Spleen (tissue), 13 donors: ENCODE measurements at places on chromosomes 11 and 22. TPM values are rescaled to one million over a fixed set of nuclear protein-coding genes. Genes with fewer than 3 reads are reported as not detected.

- no peak for DNase-seq
These were observed 50.7 kb downstream of the MYEOV start for GRCh38 chr11:69344570-69345145.

GRCh38 chr22:43455846-43456245 is 44.0 kb downstream of the MPPED1 start:
- no peak for DNase-seq

GRCh38 chr22:19605508-19606331 is 81.5 kb upstream of the CLDN5 start:
- no peak for DNase-seq

DNA sequence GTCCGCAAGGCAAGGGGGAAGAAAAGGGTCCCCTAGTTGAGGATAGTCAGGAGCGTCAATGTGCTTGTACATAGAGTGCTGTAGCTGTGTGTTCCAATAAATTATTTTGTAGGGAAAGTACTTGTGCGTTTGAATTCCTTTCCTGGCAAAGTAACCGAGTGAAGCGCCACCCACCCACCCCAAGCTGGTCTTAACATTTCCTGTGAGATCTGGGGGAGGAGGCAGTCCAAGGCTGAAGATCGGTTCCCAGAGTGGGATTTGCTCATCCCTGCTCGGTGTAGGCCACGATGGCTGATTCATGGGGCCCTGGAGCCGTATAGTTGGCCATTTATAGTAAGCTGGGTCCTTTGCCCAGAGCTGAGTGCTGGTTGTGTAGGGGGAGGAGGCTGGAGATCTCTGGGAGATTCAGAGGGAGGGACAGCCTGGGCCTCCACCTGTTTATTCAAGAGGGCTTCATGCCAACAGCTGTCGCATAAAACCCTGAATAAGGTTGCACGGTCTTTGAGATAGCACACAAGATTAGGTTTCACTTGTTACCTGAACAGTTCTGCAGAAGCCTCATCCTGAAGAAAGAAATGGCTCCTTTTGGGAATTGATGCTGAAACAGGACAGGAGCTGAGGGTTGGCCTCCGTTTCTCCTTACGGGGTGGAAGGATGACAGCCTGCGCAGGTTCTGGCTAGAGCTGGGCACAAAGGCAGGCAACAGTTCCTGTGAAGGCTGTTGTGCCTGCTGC is 2.4 kb downstream of the ATF4 start:
- DNase-seq, result peak; percentile 67

- no peak for DNase-seq
These were observed 48.3 kb downstream of the FAM83F start for GRCh38 chr22:40043081-40043480.

The APOA1 gene
- not detected for total RNA-seq

DNA sequence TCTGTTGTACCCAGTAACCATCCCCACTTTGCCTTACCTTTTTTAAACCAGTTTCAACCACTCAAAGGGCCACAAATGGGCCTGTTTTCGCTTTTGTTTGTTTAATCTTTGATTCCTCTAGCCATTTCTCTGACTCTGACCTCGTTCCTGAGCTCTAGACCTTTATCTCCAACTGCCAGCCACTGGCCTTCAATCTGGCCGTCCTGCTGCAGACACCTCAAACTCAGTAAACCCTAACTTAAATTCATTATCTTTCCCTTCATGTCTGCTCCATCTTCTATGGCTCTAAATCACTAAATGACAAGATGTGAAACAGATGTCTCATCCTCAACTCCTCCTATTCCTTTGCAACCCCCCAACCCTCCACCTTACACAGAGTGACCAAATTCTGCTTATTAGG is 1.3 kb upstream of the GDPD4 start:
- DNase-seq, result no peak
